ENCODE measurements at places on chromosomes 16 and 17.

GRCh38 chr16:10619271-10619849 is 39.0 kb upstream of the EMP2 start:
- DNase-seq: no peak

DNA sequence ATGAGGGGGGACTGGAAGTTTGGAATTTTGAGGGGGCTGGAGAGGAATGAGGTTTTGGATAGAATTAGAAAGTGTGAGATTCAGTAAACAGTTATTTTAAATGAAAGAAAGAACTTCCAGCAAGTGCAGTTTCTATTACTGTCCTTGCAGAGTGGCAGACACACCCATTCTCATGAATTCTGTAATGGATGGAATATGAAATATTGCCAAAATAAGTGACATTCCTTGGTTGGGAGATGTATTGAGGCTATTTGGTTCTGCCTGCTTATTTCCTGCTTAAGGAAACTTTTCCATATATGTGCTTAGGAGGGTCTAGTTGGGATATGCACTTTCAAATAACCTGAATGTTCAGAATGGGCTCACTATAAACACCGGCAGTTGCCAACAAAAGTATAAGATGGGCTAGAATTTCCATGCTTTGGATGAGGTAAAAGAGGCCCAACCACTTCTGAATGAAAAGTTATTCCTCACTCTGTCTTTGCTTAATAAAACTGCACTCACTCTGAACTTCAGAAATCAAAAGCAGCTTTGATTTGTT is 434.4 kb downstream of the CA10 start:
- no peak for DNase-seq

DNA sequence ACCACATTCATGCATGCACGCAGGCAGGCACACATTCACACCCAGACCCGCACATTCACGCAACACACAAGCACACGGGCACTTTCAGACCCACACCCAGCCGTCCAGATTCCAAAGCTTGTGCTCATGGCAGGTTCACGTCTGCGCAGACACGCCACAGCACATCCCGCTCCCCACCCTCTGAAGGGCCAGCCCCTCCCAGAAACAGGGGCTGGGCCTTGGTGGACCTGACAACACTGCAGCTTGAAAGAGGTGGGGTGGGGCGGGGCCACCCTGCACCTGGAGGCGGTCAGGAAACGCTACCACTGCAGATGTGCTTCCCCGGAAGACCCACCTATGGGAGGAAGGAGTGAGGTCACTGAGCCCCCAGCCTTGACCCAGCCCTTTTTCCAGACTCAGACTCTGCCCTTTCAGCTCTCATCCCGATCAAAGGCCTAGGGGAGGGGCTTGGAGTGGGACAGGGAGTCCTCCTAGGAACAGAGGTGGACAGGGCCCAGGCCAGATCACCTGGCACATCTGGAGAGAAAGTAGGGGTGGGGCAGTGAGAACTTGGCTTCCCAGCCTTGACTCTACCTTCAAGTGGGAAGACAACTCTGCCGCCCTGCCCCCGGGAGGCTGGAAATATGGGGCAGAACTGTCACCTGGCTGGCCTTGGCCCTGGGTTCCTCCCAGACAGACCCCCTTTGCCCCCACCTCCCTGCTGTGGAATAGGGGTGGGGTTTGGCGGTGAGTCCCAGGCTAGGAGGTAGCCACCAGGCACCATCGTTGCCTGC is 11.0 kb downstream of the P3H4 start:
- DNase-seq: no peak

DNA sequence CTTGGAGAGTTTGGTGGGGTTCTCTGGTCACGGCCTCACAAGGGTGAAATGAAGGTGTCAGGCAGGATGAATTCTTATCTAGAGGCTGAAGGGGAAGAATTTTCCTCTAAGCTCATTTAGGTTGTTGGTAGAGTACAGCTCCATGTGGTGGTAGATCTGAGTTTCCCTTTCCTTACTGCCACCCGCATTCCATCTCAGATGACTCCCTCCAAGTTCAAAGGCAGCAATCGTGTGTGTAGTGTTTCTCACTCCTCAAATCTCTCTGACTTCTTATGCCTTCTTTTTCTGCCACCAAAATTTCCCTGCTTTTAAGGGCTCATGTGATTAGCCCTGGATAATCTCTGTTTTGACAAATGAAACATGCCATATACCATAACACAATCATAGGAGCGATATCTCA is 135.5 kb upstream of the MYOCD start:
- no peak for DNase-seq

DNA sequence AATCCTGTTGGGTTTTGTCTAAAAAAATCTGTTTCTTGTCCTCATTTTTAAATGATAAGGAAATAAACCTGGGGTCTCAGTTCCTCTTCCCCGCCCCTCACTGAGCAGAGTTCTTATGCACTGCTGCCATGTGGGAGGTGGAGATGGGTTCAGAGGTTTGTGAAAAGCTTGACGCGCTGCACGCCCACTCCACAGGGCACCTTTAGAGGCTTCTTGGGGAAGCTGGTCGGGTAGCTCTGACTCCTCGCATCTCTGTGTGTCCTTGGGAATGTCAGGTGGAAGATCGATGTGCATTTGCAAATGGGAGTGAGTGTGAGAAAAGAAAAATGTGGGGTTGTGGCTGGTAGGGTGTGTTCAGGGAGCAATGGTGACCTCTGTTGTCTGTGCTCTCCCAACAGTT is 4.7 kb upstream of the ZNHIT3 start:
- DNase-seq: no peak

DNA sequence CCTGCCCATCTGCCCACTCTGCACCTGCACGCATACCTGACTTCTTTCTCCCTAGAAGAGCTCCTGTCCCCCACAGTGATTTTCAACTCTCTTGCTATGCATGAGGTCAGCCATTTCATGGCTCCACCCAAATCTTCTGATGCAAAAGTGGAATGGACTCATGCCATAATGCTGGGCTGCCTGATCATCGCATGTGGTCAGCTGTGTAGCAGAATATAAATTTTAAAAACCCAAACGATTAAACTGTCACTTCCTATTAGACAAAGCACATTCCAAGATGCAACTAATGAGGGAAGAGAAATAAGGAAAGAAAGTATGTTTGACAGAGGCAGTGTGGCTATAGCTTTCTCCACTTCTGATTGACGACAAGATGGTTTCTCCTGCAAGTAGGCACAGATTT is 26.1 kb downstream of the GRIN2A start:
- no peak for DNase-seq

GRCh38 chr17:29143894-29144293 is 36.3 kb downstream of the MYO18A start:
- DNase-seq: peak; percentile 74

GRCh38 chr17:41784207-41784744 is 2.2 kb downstream of the JUP start:
- DNase-seq: no peak

DNA sequence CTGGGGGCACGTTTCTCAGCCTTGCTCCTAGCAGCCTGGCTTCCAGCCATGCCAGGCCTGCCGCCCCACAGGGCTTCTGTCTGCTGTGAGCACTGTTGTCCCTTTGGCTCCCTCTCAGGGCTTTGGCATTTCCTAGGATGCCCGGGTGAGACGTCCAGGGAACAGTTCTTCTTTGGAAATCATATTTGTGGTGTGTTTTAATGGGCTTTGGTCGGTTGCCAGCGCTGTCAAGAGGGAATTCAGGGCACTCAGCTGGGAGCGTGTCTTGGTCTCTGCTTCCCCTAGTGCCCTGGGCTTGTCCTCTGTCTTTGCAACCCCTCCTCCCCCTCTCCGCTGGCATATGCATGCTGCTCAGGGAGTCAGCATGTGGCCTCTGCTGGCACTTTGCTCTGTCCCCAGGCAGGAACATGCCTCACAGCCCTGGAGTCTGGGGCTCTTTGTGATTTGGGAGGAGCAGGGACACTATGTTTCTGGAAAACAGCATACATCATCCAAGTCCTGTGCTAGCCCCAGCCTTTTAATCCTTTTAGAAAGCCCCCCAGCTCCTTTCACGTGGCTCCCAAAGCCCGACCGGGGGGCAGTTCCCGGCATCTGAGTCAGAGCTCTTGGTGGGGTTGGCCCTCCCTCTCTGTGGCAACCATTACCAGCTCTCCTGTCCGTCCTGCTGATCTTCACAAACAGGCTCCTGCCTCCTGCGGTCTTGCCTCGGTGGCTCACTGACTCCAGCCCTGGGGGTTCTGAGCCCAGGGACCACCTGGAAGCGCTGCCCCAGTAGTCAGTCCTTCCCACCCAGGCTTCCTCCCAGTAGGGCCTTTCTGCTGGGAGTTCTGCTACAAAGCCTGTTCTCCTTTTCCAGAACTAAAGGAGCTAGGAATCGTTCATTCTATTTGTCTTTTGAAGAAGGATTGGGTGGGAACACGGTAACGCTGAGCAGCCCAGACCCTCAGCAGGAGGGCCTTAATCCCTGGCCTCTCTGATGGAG is 26.7 kb downstream of the SAP30BP start:
- DNase-seq: no peak

DNA sequence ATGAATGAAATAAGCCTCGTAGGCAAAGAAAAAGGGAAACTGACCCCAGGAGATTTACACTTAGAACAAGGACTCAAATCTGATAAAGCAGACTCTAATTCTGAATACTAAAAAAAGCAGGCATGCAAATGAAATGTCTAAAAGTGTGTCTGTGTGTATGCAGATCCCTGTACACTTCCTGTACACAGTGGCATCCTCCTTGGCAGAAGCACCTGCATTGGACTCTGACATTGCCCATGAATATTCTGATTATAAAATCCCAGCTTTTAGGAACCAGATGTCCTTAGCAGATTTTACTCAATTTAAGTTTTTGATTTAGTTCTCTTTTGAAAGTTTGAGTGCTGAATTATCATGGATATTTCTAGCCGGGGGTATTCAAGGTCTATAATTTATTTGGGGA is 306.0 kb upstream of the CDH8 start:
- no peak for DNase-seq

DNA sequence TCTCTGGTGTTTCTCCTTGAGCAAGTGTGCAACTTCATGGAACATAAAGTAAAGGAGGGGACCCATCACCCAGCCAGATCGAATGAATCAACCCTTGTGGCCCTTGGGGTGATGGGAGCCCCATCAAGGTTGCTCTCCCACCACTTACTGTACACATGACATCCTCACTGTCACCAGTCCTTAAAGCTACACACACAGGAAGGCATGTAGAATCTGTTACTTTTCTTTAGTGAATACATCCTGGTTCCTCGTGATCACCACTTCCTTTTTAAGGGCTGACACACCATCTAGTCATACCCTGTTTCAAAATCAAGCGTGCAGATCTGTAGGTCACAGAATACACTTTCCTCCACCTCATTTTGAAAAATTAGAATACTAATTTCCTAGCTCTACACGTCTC is 22.6 kb upstream of the MPHOSPH6 start:
- DNase-seq: no peak

DNA sequence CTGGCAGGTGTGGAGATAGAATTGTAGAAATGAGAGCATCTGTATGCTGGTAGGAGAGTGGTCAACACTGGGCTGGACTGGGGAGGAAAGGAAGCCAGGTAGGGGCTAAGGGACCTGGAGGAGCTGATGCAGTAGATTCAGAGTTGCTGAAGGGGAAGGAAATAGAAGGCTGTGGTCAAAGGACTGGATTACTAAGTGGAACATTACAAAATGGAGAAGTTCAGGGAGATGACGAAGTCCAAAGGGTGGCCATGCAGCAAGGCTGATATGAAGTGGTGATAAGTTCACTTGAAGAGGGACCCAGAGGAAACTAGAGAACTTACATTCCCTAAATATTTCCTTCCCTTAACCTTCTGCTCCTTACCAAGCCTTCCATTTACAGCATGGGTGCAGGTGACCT is 8.6 kb upstream of the CCL2 start:
- DNase-seq: no peak

DNA sequence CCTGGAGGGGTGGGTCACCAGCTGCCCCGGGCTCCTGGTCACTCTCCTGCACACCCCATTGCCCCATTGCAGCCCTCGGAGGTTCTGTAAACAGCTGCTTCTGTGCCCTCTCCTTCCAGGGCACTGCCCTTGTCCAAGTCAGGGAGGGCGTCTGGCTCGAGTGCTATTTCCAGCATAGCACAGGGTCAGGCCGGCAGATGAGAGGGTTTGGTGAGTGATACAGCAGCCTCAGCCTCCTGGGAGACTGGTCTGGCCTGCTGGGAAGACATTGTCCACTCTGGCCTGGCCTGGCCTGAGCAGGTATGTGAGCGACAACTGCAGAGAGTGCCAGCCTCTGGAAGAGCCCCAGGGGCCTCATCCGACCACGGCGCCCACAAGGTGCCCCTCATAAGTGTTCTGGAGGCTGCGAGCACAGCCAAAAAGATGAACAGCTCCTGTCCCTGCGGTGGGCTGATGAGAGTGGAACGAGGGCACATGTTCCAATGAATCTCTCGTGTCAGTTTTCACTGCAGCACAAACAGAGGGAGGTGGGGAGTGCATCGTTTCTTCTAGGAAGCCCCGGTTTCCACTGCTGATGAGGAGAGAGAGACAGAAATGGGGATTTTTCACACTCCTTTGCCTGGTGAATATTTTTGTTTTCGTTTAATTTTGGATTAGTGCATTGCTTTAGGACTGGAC is 105.8 kb upstream of the SDK2 start:
- no peak for DNase-seq

DNA sequence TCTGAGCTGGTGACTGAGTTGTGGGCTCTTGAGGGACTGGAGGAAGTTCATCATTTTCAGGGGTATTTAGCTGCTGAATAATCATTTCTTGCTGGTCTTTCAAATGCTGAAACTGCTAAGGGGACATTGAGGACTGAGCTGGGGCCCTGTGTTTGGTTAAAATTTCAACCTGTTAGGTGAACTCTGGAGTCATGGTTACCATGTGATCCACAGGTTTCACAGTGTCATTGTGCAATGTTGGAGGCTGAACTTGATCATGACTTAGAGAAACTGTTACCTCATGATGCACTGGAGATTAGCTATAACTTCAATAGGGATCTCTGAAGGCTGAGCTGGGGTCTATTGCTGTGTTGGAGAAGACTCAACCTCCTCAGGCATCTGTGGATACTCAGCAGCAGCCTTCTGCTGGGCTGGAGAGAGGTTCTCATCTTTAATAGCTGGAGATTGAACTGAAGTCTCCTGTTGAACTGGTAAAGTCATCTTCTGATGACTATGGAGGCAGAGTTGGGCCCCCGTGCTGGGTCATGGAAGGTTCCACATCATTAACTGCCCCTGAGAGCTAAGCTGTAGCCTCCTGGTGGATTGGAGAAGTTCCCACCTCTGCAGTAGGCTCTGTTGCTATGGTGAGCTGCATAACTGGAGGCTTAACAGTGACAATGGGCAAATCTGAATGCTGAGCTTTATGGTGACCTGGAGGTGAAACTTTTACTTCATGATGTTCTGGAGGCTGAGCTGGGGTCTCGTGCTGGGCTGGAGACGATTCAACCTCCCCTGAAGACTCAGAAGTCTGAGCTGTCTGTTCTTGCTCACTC is 15.2 kb downstream of the RDM1 start:
- no peak for DNase-seq

DNA sequence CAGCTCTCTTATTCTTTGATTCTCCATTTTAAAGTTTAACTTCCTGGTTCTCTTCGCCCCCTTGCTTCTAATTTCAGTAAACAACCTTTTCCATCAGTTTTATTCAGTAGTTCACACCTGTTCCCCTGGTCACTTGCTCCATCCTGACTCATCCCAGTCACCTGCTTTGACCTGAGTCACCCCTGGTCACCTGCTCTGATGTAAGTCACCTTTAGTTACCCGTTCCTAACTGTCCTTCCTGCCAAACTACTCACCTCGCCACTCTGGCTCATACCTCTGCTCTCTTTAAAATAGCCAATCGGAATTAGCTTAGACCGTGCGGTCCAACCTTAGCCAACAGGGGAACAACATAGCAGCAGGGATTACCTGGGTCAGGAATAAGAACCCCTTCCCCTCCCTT is 4.7 kb upstream of the NLRC5 start:
- no peak for DNase-seq

- DNase-seq: no peak
These were observed 77.2 kb downstream of the RTN4RL1 start for GRCh38 chr17:1947743-1948516.

GRCh38 chr17:17757956-17758845 is 76.9 kb downstream of the RAI1 start:
- peak; percentile 79 for DNase-seq
